NCI-H748 treated with DMSO at 0.1 percent for 48 hours (cell line): ENCODE measurements at places on chromosomes 1 and 21.

GRCh38 chr21:45557616-45558043, 15.4 kb upstream of the SLC19A1 start:
- no peak for DNase-seq

DNA sequence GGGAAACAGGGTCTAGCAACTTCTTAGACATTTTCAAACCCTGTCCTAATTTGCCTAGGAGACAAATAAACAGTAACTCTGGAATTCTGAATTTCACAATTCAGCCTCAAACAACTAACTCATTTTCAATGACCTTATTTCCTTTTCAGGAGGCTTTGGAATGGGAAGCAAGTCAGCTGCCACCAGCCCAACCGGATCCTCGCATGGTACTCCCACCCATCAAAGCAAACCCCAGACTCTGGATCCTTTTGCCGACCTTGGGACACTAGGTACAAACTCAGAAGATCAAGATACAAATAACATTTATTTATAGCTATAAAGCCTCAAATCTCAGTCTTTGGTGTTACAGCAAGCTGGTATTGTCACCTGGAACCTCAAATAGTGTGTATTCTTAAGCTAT, 18.9 kb upstream of the LEPR start:
- DNase-seq: no peak

GRCh38 chr1:30668546-30669327, 54.6 kb downstream of the MATN1 start:
- no peak for DNase-seq

DNA sequence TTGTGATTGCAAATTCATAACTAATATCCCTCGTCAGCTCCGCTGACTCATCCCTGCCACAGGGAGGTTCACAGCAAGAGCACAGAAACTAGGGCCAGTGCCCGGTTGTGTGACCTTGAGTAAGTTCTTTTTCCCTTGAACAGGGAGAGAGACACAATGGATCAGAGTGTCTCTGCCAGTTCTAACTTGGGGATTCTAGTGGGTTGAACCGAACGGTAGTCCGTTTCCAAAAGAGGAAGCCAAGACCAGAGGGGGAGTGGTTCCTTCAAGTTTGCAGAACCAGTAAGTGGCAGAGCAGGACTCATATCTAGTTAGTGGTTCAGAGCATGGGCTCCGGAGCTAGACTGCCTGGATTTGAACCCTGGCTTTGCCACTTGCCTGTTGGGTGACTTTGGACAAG, 4.9 kb upstream of the SHISA4 start:
- DNase-seq: no peak

DNA sequence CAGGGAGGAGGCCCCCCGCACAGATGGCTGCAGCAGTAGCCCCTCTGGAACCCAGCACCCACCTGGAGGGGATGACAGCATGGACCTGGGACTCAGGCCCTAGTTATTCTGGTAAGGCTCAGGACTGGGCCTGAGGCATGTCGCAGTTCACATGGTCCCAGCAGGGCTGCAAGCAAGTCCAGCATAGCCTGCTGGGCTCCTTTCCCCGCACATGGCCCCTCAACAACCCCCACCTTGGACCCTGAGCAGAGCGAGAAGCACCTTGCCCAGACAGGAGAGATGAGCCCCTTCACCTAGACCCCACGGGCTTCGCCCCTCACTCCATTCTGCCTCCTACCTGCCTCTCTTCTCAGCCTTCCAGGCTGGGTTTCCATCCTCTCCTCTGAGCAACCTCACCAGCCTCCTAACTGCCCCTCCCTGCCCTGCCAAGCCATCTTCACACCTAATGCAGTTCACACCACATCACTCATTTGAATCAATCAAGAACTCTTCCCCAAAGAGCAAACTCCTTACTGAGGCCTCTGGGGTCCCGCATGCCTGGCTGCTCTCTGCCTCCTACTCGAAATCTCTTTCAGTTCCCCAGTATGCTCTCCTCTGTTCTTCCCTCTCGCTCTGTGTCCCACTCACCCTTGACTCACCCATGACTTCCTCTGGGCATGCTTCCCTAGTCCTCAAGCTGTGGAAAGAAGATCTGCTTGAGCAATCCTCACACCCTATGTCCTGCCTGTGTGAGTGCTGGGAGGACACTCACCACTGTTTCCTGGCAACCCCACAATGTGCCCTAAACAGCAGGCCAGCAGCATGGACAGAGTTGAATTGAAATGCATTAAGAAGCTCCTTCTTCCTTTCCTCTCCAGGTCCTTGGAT, 9.4 kb upstream of the THEMIS2 start:
- no peak for DNase-seq

- no peak for DNase-seq
Measured at GRCh38 chr21:42563686-42564085, 50.0 kb downstream of the SLC37A1 start.

- DNase-seq: no peak
Measured at GRCh38 chr21:15365751-15366392, 301.1 kb upstream of the NRIP1 start.

DNA sequence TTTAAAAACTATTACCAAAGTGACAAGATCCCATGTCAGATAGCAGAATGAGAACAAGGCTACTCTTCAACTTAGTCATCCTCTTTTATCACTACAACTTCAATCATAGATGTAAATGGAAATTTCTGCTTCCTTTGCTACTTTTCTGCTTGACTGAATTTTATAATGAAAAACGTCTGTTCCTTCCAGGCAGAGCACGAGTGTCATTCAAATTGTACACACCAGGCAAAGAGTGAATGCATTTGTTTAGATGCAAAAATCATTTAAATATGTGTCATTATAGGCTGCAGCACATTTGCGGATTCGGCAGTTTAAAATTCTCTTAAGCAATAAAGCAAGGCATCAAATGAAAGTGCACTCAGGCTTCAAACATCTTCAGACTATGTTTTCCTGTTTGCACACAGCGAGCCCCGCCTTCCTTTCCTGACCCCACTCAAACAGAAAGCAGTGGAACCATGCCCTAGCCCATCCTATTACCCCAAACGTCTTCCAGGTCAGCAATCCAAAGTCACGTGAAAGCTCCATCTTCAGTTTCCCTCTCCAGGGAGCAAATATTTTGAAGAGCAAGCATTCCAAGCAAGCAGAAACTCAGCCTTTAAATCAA, 99.6 kb downstream of the APP start:
- DNase-seq: peak; percentile 30

DNA sequence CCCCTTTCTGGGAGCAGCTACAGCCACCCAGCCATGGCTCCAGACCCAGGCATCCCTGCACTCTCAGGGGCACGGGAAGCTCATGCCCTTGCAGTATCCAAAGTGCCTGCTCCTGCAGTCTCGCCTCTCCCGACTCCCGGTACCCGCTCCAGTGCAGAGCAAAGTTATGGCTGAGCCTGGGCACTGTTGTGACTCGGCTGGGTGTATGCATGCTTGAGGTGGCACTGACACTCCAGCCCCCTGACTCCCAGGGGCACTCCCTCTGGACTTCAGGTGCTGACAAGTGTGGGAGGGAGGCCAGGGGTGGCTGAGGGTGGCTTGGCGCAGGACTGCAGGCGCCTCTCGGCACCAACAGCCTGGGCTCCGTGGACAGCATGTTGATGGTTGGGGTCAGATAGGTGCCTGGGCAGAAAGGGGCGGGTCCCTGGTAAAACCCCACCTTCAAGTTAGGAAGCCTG, 580.1 kb upstream of the ADGRL2 start:
- DNase-seq: no peak

DNA sequence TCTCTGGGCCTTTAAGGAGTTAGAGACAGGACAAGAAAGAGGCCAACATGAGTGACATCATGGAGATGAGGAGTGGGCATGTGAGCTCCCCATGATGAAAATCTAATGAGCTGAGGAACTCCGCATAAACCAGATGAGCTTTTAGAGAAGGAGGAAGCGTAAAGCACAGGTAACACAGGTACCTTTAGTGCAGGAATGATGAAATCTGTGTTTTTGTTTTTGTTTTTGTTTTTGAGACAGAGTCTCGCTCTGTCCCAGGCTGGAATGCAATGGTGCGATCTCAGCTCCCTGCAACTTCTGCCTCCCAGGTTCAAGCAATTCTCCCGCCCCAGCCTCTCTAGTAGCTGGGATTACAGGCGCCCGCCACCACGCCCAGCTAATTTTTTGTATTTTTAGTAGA, 12.7 kb upstream of the FAM89A start:
- DNase-seq: no peak

DNA sequence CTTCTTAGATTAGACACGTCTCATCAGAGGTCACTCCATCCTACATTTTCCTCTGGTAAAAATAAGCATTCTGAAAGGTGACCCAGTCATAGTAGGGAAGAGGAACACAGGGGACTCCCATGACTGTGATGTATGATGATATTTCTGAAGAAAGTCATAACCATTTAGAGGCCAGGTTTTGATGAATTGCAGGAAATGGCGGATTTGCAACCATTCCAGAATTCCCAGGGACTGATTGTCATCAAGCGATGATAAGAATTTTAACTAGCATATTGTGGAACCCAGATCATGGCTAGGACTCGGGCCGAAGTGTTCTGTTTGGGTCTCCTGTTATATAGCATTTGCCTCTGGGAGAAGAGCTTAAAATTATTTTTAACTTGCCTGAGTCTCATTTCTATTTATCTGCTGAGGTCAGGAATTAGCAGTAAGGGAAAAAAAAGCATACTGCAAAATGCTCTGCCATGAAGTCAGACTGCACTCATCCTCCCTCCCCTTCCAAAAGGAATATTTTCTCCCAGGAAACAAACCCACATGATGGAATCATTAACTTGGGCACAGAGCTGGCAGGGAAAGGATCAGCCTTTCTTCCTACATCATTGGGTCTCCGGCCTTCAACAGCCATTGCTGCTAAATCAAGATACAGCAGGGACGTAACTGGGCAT, 286.7 kb downstream of the HLX start:
- DNase-seq: no peak

- no peak for DNase-seq
Measured at GRCh38 chr1:192581131-192581927, 5.8 kb downstream of the RGS1 start.

- no peak for DNase-seq
Measured at GRCh38 chr1:164017239-164017638, 541.7 kb upstream of the PBX1 start.
